KBM-7 (cell line): ENCODE measurements at places on chromosomes 6 and 20.

DNA sequence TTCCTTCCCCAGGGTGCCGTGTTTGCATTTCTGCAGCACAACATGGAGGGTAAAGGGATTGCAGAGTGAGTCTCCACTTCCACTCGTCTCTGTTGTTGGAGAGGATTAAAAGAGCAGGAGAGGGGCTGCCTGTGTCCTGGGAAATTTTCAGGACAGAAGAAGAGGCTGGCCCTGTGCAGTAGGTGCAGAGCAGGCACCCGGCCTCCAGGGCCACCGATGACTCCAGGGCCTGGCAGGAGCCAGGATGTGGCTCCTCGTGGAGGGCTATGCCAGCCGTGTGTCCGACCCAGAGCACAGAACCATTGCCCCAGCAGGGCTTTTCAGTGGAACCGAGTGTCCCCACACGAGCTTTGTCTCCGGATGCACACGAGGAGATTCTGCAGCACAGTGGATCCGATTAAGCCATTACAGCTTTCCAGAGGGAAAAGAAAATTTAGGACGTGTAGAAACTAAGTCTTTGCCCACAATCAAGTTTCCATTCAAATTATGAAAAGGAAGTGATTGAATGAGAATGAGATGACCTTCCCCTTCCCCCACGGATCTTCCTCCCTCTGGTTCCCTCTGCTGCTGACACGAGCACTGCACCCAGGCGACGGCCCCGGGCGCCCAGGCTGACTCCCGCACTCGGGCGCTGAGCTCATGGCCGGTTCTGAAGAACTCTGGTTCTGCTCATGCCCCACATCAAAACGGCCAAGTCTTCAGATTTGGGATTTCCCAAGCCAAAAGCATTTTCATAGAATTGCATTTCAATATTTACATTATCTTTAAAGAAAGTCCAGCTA is 43.1 kb upstream of the UNC93A start:
- no peak for DNase-seq

DNA sequence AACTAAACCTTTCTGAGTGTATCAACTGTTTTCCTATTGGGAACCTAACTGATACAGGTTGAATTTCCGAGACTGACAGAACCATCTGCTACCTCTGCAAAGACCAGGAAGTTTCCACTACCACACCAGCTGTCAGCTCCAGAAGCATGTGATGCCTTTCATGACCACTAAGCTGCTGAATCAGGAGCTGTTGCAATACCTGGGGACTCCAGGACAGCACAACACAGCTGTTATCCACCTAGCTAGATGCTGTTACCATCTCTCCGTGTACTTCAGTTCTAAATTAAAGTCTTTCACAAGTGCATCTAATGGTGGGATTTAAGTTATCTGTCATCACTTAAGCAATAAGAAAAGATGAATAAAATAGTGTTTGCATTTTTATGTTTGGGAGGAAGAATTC is 158.2 kb upstream of the IMPG1 start:
- no peak for DNase-seq

GRCh38 chr20:10167040-10167439 is 51.6 kb upstream of the SNAP25 start:
- DNase-seq, result no peak

DNA sequence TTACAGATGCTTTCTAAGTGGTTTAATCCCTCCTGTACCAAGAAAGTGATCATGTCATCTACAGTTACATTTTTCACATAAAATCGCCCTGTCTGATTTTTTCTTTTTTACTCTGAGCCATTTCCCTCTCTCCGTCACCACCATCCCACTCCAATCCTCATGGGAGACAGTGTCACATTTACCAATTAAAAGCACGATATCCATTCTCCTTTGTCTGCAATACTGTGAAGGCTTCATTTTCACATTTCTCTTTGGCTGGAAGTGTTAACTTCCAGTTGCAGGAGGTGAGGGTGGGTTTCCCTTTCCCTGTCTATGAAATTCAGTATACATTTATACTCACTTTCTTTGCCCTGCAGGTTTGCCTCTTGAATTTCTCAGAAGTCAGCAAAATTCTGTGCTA is 372.7 kb upstream of the CNR1 start:
- no peak for DNase-seq

DNA sequence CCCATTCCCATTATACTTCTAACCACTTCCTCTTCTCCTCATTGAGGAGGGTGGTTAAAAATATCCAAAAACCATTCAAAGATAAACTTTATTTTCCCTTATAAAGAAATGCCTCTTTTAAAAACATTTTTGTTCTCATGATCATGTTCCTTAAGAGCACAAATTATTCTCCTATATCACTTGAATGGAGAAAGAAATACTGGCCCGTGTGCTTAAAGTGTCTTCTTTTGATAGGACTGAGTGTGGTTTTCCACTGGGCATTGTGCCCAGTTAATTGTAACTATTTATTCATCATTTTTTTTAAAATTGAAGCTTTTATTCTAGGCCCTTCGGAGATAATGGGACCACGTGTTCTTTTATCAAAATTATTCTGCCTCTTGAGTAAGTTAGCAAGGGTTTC is 871.5 kb downstream of the QKI start:
- no peak for DNase-seq

DNA sequence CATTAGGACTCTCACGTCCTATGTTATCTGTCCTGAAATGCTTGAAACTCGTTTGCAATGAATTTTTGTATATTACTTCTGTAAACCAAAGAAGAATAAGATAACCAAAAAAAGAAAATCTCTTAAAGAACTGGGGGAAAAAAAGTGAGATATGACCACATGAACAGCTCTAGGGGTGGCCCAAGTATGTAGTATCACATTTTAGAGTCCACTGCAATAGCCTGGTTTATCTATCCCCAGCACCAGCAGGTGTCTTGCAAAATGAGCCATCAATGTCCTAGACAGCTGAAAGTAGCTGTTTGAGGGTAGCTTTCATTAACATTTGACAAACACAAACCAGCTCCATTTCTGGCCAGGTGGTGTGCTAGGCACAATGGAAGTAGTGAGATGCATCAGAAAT is 102.8 kb downstream of the PXDC1 start:
- no peak for DNase-seq

GRCh38 chr6:66993272-66993671 is 1286.2 kb upstream of the EYS start:
- no peak for DNase-seq

GRCh38 chr6:112149719-112150263 is 62.4 kb downstream of the FAM229B start:
- no peak for DNase-seq

- DNase-seq, result no peak
These were observed 328.8 kb downstream of the PHF3 start for GRCh38 chr6:63964366-63964765.

- DNase-seq, result no peak
These were observed 57.5 kb downstream of the ILRUN start for GRCh38 chr6:34638834-34639736.

GRCh38 chr6:37537548-37537947 is 37.9 kb upstream of the CCDC167 start:
- no peak for DNase-seq

DNA sequence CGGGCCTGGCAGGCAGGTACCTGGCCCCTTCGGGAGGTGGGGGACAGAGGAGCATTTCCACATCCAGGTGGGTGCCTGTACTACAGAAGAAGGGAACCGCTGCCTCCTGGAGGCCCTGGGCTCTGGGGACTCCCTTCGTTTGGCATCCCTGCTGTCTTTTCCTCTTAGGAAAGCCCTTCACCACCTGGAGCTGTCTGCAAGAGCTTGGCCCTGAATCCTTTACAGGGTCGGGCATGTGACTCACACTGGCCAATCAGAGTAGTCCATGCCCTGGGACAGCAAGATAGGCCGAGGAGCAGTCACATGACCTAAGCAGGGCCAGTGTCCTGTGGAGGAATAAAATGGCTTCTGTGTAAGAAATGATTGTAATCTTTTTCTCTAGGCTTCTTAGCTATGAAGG is 224.9 kb downstream of the ANKRD60 start:
- DNase-seq, result no peak

- DNase-seq, result no peak
These were observed 4.3 kb downstream of the GFRA4 start for GRCh38 chr20:3658716-3659491.

- DNase-seq, result no peak
These were observed 397.1 kb downstream of the ARHGAP18 start for GRCh38 chr6:129312880-129313279.

GRCh38 chr20:32458837-32459220 is 100.7 kb downstream of the ASXL1 start:
- no peak for DNase-seq

DNA sequence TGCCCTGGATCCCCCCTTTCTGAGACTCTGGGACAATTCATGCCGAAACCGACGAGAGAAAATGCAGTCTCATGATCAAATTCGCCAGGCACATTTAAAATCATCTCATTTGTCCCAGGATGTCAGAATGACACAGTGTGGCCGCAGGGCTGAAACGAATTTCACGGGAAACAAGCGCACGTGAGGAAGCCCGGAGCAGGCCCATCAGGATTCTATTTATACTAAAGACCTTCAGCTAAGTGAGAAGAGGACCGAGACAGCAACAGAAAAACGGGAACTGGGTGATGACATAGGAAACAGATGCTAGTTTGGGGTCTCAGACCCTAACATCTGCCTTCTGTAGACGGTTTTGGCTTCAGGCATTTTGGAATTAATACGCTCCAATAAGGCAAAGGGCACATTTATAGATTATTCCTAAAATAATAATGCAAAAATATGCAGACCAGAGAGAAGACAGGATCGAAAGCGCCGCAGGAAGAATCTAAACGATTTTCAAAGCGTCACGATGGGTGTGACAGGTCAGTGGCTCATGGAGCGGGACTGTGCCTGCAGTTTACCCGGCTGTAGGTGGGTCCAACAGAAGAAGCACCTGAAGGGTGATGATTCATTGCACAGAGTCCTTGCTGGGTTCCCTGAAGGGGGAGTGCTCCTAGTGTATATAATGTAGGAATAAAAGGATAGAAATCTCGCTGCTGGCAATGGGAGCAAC is 80.8 kb upstream of the MPC1 start:
- peak; percentile 82 for DNase-seq

DNA sequence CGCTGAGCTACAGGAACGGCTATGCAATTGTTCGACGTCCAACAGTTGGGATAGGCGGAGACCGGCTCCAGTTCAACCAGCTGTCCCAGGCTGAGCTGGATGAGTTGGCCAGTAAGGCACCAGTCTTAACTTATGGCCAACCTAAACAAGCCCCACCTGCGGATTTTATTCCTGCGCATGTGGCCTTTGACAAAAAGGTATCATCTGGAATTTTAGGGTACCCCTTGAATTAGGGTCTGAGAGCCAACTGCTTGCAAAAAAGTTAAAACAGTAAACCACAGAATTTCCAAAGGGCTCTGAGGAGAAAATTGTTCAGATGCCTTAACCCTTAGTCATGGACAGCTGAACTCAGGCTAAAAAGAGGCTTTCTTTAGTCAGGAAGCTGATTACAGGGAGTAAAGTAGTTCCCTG is 3.8 kb downstream of the EFHC1 start:
- no peak for DNase-seq

DNA sequence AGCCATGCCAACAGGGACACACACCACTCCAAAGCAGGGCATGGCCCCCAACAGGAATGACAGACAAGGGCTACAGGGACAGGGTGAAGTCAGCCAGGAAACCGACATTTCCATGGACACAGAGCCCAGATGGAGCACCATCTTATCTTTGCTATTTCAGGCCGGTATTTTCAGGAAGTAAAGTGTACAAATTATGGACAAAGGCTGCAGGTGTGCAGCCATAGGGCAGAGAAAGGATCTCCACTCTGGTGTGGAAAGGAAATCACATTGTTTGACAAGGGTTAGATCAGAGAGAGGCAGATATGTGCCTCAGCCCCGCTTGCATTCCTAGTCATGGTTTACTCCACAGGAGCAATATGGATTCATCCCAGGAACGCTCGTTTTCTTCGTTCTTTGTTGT is 81.7 kb upstream of the SLC22A23 start:
- no peak for DNase-seq

DNA sequence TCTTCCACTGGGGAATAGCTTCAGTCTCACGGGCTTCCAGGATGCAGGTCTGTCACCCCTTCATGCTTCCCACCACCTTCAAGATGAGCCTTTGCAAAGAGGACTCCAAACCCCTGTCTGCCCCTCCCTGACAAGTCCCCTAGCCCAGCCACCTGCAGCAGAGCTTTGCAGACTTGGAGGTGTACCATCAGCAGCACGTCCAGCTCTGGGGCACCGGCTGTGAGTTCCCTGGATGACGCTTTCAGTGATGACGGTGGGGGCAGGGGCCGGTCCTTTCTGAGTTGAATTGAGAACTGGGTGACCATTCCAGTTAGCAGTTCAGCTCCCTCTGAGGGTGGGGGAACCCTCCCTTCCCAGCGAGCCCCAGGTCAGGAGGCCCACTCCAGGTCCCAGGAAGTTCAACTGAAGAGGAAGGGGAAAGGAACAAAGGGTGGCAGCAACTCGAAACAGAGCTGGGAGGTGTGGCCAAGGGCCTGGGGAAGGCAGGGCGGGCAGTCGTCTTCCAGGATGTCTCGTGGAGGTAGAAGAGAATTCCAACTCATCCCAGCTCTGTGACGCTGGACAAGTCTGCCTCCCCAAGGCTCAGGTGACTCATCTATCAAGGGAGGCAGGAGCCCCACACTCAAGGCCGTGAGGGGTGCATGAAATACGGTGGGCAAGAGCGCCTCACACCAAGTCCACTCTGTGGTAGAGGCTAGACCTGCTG is 86.0 kb downstream of the PTPN1 start:
- no peak for DNase-seq

DNA sequence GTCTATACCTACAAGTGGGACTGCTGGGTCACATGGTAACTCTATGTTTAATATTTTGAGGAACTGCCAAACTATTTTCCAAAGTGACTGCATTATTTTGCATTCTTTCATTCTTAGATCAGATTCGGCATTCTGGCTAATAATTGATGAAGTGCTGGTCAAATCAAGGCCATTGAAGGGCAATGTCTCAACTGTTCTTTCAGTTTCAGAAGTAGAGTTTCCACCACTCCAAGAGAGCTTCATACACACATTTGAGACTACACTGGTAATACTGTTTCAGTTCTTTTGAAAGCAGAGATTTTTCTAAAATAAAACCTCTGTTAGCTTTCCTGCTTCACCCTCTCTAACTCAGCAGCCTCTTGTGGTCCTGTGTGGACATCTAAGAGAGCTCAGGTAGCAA is 154.5 kb downstream of the CFAP61 start:
- DNase-seq, result no peak

GRCh38 chr6:140744659-140745320 is 1370.3 kb upstream of the CITED2 start:
- DNase-seq, result no peak

DNA sequence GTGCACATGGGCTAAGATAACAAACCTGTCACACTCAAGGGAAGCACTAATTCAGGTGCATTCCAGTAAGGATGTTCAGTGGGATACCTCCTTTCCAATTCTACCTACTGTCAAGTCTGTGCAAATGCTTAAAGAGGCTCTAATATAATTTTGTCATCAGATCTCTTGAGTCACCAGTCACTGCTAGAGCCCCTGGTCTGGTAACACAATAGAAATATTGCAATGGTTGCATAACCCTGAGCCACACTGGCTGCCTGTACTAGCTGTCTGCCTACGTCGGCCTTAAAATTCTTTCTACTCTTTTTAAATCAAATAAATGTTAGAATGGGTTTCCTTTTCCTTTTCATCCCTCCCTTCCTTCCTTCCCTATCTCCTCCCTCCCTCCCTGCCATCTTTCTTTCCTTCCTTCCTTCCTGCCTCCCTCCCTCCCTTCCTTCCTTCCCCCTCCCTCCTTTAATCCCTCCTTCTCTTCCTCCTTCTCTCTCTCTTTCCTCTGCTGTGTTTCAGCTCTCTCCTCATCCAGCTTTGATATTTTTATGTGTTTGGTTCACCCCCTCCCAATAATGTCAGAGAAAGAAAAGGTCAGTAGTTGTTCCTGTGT is 28.1 kb upstream of the OLIG3 start:
- DNase-seq, result no peak
